ENCODE measurements at places on chromosomes 2 and 18.
A peak's percentile ranks its signal among the peaks of the same experiment; 100 is the strongest.

- DNase-seq: no peak
Observed at GRCh38 chr18:39019989-39020388, 1454.4 kb upstream of the CELF4 start.

GRCh38 chr2:217396586-217396985 is 536.7 kb upstream of the TNP1 start:
- no peak for DNase-seq

GRCh38 chr2:3409627-3410170 is 30.2 kb downstream of the TRAPPC12 start:
- DNase-seq: no peak

- no peak for DNase-seq
Observed at GRCh38 chr18:59846814-59847490, 52.8 kb upstream of the PMAIP1 start.

DNA sequence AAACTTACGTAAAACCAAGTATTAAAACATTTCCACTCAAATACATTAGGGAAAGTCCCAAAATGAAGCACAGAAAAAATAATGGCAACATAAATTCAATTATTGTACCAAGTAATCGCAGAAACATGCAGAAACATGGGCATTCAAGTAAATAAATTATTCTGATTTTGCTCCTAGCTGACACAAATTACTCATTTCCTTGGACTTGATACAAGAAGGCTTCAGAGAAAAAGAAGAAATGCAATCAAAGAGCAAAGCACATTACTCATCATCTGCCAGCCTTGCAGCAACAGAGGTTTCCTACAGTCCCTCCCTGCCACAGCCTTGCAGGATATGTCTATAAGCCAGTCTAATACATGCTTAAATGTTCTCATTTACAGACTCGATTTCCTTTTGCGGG is 439.8 kb upstream of the LYPD1 start:
- DNase-seq: no peak

DNA sequence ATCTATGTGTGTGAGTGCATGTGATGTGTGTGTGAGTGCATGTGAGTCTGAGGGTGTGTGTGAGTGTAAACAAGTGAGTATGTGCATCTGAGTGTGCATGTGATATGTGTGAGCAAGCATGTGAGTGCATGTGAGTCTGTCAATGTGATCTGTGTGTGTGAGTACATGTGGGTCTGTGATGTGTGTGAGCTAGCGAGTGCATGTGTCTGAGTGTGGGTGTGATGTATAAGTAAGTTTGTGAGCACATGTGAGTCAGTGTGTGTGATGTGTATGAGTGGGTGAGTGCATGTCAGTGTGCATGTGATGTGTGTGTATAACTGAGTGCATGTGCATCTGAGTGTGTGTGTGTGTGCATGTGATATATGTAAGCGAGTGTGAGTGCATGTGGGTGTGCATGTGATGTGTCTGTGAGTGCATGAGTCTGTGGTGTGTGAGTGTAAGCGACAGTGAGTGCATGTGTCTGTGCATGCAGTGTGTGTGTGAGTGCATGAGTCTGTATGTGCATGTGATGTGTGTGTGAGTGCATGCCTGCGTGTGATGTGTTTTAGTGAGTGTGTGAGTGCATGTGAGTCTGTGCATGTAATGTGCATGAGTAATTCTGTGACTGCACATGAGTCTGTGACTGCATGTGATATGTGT is 44.1 kb downstream of the COPS8 start:
- DNase-seq: no peak

DNA sequence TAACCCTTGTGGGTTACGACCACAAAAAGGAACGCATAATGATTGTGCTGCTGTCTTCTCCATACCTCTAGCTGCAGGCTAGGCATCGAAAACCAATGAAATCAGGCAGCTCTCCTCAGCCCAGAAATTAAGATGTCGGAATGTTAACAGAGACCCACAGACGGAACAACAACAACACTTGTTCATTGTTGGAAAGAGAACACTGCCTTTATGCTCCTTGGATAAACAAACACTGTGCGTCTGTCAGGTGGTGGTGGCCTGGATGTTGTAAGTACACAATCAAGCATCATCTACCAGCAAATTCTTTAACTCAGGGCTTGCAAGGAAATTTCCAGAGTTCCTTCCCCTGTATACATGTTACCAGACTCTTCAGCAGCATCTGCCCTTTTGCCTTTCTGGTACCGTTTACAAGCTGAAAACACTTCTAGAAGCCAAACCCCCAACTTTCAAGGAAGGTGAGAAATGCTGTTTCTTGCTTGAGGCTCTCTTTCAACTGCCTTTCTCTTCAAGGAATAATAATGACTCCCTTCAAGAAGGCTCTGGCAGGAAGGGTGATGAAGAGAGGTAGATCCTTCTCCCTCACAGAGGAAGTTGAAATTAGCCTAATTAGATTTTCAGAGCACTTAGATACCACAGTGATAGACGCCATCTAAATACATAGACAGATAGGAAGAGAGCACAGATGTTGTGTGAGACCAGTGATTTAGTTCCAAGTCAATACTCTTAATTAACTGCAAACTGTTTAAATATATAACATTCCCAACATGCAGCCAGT is 332.7 kb downstream of the ZNF521 start:
- no peak for DNase-seq

DNA sequence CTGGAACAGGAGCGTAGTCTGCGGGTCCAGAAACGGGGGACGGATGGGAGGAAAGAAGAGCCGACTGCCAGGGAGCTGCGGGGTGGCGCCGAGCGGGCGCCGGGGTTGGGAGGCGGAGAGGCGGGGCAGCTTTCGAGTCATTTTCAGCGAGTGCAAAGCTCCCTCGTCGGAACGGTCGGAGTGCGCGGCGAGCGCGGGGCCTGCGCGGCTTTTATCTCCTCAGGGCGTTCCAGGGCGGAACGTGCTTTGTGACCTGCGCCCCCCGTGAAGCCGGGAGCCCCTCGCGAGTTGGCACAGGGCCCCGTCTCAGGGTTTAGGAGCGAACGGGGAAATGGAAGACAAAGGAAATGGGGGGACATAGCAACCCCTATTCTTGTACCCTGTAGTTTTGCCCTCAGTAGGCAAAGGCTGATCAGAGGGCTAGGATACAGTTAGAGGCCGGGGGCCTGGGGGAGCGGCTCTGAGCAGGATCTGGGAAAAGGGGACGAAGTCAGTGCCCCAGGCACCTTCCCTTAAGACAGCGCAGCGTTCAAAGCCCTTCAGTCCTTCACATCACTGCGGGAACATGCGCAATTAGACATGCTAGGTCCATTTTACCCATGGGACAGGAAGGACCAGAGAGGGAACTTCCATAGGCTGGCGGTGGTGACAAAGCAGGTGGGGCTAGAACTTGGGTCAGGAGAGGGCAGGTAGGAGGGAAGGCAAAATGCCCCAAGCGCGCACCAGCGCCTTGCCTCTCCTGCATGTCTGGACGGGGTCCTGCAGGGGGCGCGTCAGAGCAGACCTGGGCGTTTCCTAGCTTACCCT is 60.1 kb upstream of the IL1RL1 start:
- DNase-seq: peak; percentile 45

- no peak for DNase-seq
Observed at GRCh38 chr2:196990092-196990491, 63.6 kb upstream of the PGAP1 start.

DNA sequence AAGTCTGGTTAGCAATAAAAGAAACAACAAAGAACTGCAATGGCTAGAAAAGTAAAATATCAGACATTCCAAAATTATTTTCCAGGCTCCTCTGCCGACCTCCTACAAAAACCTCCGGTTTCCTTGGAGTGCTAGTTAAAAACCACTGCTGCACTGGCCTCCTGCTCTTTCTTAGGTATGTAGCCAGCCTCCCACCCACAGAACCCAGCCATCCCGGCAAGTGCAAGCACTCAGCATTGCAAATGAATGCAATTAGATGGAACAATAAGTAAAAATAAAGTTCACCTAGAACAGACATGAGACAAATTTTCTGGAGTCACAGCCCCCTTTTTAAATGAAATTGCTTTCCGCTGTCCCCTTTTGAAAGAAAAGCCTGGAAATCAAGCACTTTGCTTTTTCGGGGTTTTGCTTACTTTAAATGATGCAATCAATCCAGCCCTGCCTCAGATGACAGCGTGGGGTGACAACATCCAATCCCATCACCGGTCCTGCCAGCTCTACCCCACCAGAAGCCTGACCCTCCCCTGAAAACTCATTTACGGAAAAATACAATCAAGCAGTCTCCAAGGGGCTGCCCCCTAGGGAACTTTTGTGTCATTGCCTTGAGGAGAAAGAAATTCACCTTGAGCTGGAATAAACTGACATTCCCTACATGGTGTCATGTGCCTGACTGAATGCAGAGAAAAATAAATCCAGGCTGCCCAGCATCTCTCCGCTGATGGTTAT is 199.8 kb downstream of the EPHA4 start:
- no peak for DNase-seq

GRCh38 chr18:79819968-79820351 is 22.2 kb downstream of the KCNG2 start:
- DNase-seq: no peak

- DNase-seq: no peak
Observed at GRCh38 chr2:66324356-66324755, 110.6 kb upstream of the MEIS1 start.

DNA sequence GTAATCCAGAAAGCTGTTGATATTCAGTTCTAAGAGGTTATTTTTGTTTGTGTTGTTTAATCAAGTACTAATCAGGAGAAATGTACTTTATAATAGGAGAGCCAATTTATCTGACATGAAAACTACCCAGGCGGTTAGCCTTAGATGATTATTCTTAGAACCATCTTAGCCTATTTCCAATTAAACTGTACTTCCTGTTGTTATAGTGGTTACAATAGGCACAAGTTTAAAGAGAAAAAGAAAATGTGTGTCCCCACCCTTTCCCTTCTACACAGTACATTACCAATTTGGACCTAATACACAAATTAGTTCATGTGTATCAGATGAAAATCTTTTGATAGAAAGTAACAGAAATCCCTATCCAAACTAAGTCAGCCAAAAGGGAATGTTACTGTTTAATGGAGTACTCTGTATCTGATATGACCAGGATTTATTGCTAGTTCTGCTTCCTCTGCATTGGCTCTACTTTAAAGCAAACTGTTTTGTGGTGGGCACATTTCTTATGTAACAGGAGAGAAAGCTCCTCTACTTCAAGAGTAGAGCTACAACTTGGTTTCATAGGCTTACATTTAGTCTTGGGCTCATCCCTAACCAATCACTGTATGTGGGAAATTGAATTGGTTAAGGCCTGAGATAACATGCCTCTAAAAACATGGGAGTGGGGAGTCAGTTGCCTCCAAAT is 217.9 kb downstream of the UBE2E3 start:
- no peak for DNase-seq

DNA sequence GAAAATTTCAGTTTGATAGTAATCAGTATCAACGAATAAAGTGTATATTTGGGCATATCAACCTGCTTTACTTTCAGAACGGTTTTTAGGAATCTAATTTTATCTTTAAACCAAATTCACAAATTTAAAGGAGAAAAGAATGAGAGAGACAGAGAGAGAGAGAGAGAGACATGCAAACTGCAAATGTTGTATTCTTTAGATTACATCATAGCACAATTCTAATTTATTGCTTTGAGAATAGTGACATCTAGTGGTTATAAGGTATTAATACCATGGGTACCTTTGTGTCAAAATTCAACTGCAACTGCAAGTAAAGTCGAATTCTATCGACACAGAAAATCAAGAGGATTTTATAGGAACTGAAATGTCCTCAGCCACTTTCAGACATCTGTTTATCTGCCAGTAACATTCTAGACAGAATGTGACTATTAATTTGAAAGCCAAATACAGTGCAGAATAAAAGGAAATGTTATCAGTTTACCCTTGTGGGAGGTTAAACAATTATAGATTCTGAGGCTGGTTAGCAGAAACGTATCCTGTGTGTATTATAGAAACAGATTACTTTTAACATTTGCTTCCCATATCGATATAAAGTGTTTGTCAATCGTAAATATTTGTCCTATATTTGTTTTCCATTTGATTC is 529.8 kb upstream of the VRK2 start:
- peak; percentile 19 for DNase-seq

DNA sequence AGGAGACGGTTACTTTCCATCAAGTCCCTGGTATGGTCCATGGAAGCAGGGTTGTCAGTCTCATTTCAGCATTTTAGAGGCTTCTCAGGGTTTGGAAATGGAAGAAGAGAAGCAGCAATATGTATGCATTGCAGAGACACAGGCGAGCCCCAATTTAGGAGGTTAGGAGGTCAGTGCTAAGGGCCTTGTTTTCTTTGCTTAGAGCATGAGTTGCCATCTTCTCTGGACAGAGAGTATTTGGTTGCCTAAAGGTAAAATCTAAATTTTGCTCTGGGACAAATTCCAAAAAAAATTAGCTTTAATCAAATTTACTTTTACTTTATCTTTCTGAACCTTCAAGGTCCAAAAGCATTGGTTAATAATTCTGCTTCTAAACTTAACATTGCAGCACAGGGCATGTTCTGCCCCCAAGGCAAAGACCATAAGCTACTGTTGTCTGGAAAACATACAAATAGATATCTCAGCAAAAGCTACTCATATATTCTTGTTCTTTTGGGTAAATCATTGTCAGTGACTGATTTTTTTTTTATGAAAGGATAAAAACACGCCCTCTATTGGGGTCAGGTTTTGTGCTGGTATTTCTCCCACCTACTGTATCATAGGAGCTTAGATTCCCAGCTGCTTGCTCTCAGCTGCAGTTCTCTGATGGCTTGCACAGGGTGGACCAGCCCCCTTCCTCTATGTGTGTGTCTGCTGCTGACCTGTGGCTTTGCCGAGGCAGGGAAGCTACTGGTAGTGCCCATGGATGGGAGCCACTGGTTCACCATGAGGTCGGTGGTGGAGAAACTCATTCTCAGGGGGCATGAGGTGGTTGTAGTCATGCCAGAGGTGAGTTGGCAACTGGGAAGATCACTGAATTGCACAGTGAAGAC is at the start of gene UGT1A9:
Gene UGT1A9, plus strand, starts transcription at position 609 of the 872 bp plus-strand sequence. Its CDS starts 37 bp downstream, at position 646.
- no peak for DNase-seq

DNA sequence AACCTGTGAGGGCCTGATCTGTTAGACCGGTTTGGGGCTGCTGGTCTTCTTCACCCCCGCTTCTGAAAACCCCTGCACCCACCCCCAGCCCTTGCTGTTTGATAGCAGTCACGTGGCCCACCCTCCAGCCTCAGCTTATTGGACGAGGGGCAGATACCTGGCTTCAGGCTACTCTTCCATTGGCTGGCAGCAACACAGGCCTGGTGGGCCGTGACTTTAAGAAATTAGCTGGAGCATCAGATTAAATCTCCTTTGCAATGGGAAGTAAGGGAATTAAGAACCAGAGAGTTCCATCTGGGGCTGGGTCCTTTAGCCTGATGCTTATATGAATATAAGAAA is 107.3 kb downstream of the KLHL29 start:
- no peak for DNase-seq

- no peak for DNase-seq
Observed at GRCh38 chr2:75790121-75790813, 79.6 kb upstream of the GCFC2 start.

DNA sequence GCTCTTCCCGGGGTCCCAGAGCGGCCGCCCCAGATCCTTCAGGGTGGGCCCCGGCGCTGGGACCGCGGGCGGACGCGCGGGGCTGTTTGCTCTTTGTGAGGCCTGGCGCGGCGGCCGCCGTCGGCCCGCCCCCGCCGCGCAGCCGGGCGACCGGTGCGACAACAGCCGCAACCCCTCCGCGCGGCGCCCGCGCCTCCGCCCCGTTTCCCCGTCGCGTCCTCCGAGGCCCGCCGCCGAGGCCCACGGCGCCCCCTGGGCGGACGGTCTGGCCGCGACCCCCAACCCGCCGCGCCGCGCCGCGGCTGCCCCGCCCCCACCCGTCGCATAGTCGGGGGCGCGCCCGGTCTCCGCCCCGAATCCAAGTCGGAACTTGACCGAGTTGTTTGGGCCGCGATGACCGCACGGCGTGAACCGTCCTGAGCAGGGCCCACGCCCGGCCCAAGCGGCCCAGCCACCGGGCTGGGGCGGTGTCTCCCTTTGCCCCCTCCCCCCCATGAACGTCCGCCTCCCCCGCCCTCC is 448 bp downstream of the YPEL5 start:
- DNase-seq: no peak
